ENCODE measurements at places on chromosomes 1 and 21. TPM values are rescaled to one million over a fixed set of nuclear protein-coding genes. Genes with fewer than 3 reads are reported as not detected.
A peak's percentile ranks its signal among the peaks of the same experiment; 100 is the strongest.

DNA sequence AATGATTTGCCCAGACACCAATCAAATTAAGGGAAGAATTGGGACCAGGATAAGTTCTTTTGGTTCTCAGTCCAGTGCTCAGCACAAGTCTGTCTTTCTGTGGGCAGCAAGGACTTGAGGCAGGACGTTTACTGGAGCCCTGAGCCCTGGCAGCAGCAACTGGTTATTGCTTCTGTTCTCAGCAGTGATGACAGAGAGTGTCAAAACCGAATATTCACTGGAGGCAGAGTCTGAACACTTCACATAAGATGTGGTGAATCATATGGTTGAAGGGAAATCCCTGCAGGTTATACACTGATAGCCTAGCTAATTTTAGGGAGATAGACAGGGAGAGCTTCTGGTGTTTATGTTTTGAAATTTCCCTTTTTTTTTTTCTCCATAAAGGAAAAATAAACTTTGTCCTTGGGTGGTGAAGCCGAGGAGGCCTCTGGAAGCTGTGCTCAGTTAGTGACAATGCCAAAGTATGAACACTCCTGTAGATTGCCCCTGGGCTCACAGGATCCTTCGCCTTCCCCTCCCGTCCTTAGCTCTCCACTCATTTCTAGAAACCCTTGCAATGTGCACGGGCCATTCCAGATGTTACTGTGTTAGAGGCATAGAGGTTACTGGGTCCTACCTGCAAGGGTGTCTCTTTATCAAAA lies 26.3 kb upstream of the TSPAN2 start:
- H3K36me3 ChIP-seq, result no peaks in the 10 kb centered on the region
- no peaks in the 10 kb centered on the region for H3K4me1 ChIP-seq
- peaks cover 12% of the 10 kb centered on the region for H3K27me3 ChIP-seq
- DNase-seq, result no peak
- H3K27ac ChIP-seq, result no peak overlapping the region
- no peak overlapping the region for H3K4me3 ChIP-seq

- H3K4me1 ChIP-seq, result no peaks in the 10 kb centered on the region
- peaks cover 28% of the 10 kb centered on the region for H3K36me3 ChIP-seq
- no peak overlapping the region for H3K27ac ChIP-seq
- no peaks in the 10 kb centered on the region for H3K27me3 ChIP-seq
- DNase-seq, result no peak
- no peak overlapping the region for H3K4me3 ChIP-seq
These were observed 20.2 kb upstream of the RABGGTB start for GRCh38 chr1:75765697-75766355.

DNA sequence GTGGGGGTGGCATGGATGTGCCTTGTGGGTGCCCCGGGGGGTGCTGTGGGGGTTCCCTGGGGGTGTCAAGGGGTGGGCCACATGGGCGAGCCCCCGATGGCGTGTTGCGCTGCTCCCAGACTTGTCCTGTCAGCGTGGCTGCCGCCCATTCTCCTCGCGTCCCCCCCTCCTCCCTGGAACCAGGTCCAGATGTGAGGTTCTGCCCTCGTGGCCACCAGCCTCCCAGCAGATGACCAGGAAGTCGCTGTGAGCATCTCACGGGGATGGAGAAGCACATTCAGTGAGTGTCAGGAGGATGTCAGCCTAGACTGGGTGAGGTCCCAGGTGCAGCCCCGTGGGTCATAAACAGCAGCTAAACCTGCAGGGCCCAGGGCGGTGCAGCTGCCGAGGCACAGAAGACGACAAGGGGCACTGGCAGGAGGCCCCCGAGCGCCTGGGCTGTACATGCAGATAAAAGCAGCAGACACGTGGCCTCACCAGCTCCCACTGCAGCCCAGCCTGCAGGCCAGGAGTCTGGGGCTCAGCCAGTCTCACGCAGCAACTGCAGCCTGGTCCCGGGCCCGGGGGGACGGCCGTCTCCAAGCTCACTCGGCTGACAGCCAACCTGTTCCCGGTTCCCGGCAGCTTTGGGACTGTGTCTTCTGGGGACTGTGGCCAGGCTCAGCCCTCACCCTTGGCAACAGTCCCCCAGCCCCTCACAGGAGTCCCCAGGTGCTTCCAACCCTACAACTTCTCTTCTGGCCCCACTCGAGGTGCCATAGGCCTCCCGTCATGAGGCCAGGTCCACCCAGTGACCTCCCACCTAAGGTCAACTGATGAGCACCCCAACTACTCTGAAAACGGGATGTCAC lies 17.5 kb upstream of the COL6A2 start:
- H3K4me1 ChIP-seq, result no peaks in the 10 kb centered on the region
- no peaks in the 10 kb centered on the region for H3K27me3 ChIP-seq
- no peaks in the 10 kb centered on the region for H3K36me3 ChIP-seq
- no peak overlapping the region for H3K4me3 ChIP-seq
- no peak overlapping the region for H3K27ac ChIP-seq

- no peak overlapping the region for H3K27ac ChIP-seq
- no peaks in the 10 kb centered on the region for H3K36me3 ChIP-seq
- no peak for DNase-seq
- H3K27me3 ChIP-seq, result no peaks in the 10 kb centered on the region
These were observed 94.4 kb downstream of the DNM3 start for GRCh38 chr1:171935664-171936063.

DNA sequence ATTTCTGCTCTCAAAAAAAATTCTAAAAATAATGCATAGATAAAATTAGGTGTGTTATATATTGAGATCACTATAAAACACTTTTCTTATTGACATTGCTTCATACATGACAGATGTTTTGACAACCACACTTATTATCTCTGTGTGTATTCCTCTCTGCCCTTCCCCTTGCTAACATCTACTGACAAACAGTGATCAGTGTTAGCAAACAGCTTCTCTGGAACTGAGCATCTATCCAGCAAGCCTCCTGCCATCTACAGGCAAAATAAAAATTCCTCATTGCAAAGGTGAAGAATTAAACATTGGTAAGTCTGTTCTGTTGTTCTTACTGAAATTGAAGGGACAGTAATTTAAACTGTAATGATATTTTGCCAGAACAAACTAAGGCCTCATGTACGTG lies 2153.9 kb downstream of the NCAM2 start:
- no peaks in the 10 kb centered on the region for H3K27me3 ChIP-seq
- no peaks in the 10 kb centered on the region for H3K36me3 ChIP-seq
- no peaks in the 10 kb centered on the region for H3K4me1 ChIP-seq
- H3K27ac ChIP-seq, result no peak overlapping the region
- no peak overlapping the region for H3K4me3 ChIP-seq

- H3K4me3 ChIP-seq, result no peak overlapping the region
- peaks cover 9% of the 10 kb centered on the region for H3K27me3 ChIP-seq
- no peak overlapping the region for H3K27ac ChIP-seq
- H3K36me3 ChIP-seq, result no peaks in the 10 kb centered on the region
- no peaks in the 10 kb centered on the region for H3K4me1 ChIP-seq
- no peak for DNase-seq
These were observed 5.2 kb upstream of the HSD3B2 start for GRCh38 chr1:119409731-119410130.

GRCh38 chr1:237695878-237696277 lies 194.8 kb downstream of the ZP4 start:
- H3K27me3 ChIP-seq, result no peaks in the 10 kb centered on the region
- no peak overlapping the region for H3K27ac ChIP-seq
- DNase-seq, result no peak

DNA sequence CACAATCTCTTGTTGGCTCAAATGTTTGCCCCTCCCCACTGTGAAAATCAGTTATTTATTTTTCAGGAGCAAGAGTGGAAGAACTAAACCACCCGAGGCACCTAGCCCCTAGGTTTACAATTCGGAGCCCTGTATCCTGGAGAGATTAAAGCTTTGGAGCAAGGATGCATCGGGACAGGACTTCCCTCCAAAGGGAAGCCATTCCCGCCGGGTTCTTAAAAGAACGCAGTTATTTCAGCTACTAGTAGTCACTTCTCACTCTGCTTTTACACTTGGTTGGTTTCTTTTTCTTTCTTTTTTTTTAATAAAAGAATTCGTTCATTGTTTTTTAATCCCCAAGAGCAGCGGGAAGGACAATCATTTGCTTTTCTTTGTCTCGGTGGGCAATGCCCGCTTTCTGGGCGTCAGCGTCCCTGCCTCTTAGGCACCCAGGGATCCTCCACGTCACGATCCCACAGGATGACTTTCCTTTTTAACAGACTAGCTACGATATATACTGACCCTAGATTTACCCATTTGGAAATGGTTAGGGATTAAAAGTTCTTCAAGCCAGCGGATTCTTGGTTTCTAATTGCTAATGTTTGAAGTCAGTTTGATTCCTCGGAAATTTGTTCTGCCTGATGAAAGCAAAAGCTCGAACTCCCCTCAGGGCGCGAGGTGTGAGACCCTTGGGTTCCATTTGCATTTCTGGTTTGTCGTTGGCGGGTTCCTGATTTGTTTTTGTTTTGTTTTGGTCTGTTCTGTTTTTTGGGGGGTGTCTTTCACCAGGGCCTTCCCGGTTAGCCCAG lies 9.0 kb downstream of the TBX15 start:
- H3K27ac ChIP-seq, result no peak overlapping the region
- no peaks in the 10 kb centered on the region for H3K36me3 ChIP-seq
- H3K4me3 ChIP-seq, result no peak overlapping the region
- H3K27me3 ChIP-seq, result peaks cover 86% of the 10 kb centered on the region

DNA sequence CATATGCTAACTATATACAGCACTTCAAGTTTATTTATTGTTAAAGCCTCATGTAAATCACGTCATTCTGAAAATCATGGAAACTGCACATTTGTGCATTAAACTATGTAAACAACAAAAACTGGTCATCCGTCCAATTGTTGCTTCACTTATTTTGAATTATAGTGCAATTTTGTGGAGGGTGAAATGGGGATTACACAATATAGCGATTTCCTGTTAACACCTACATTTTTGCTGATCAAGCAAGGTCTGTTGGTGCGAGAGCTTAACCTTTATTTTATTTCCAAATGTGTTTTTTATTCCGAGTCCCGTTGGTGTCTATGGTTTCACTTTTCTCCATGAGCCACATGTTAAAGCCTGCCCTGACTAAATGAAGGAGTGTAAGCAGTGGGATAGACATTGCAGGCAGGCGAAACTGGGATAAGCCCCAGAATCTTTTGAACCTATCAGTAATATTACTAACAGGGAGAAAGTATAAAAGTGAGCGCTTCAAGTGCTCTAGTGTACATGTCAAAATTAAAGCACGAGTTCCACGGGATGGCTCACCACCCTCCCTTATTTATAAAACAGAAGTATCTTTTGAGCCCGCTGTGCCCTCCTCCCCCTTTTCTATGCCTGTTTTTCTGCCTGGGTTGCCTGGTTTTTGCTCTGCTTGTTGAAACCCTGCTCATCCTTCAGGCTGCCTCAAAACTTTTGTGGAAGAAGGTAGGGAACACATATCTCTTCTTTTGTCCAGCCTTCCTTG lies 120.7 kb downstream of the NFIA start:
- no peak overlapping the region for H3K4me3 ChIP-seq
- H3K4me1 ChIP-seq, result no peaks in the 10 kb centered on the region
- no peak for DNase-seq
- no peaks in the 10 kb centered on the region for H3K27me3 ChIP-seq

DNA sequence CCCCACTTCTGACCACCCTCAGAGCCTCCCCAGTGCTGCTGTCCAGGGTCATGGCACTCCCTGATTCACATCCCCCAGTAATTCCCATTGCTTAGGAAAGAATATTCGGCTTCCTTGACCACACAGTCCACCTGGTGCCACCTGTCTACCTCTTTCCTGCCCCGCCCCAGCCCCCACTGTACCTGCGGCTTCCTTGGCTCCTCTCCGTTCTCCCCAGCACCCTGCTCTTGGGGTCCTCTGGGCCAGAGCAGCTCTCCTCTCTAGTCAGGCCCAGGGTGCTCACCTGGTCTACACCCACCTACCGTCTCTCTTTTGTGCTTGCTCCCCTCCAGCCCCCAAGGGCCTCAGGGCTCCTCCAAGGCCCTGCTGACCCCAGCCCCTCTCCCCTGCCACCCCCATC lies 142.6 kb downstream of the PEX14 start:
- no peaks in the 10 kb centered on the region for H3K36me3 ChIP-seq
- H3K4me1 ChIP-seq, result no peaks in the 10 kb centered on the region
- no peaks in the 10 kb centered on the region for H3K27me3 ChIP-seq
- no peak overlapping the region for H3K4me3 ChIP-seq

GRCh38 chr1:45623972-45624371 lies at the start of gene CCDC17:
TSS of gene CCDC17 (minus strand) at chr1:45624054. CDS start at chr1:45623909, 145 bp downstream.
- no peak within 1 kb of the TSS for H3K4me3 ChIP-seq
- no peaks in the 10 kb centered on the region for H3K27me3 ChIP-seq
- peaks cover 37% of the 10 kb centered on the region for H3K36me3 ChIP-seq
- no peaks in the 10 kb centered on the region for H3K4me1 ChIP-seq
- peak within 1 kb of the TSS; percentile 17 for H3K27ac ChIP-seq
- DNase-seq, result no peak

DNA sequence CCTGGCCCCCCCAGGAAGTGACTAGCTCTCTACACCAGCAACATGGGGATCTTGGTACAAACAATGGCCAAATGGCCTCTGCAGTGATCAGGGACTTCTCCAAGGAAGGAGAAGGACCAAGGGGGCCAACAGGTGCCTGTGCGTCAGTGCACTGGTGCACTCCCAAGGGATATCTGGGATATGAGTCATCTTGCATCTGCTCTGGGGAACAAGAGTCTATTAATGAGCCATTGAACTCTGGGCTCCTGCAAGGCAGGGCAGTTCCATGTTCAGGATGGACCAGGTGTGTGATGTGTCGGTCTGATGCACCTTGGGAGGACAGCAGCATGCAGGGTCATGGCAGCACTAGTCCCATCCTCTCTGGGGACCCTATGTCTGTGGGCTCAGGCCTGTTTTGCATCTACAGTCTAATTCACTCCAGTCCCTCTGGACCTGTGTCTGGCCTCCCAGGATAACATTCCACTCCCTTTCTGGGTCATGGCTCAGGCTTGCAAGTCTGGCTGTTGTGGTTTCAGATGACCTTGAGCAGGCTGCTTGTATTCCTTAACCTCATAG lies 125.3 kb downstream of the TRABD2B start:
- H3K4me1 ChIP-seq, result peaks cover 14% of the 10 kb centered on the region
- H3K36me3 ChIP-seq, result peaks cover 29% of the 10 kb centered on the region
- H3K27ac ChIP-seq, result no peak overlapping the region
- no peaks in the 10 kb centered on the region for H3K27me3 ChIP-seq
- H3K4me3 ChIP-seq, result no peak overlapping the region

DNA sequence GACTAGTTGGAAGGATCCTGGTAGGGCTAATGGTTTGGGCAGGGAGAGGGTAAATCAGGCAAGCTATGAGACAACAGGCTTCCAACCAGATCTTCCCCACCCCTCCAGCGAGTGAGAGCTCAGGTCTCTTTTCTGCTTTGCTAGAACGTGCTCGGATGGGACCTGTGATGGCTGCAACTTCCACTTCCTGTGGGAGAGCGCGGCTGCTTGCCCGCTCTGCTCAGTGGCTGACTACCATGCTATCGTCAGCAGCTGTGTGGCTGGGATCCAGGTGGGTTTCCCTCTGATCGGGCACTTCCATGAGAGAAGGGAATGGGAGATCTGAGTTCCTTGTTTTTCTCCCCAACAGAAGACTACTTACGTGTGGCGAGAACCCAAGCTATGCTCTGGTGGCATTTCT lies 14.0 kb upstream of the SARS1 start:
- H3K4me3 ChIP-seq, result no peak overlapping the region
- DNase-seq, result no peak
- no peaks in the 10 kb centered on the region for H3K4me1 ChIP-seq
- no peak overlapping the region for H3K27ac ChIP-seq

GPR37L1 gene
- not detected for total RNA-seq

SPATA46 gene
- not detected for total RNA-seq

CRNN gene
- total RNA-seq, result not detected

SPRR2F gene
- total RNA-seq, result not detected

AGMAT gene
- total RNA-seq, result 4.4 TPM

CYYR1 gene
- total RNA-seq, result 16.9 TPM

All from endodermal cell (in vitro differentiated cells).